GM12878 (cell line): ENCODE measurements at places on chromosomes 7 and 10.

DNA sequence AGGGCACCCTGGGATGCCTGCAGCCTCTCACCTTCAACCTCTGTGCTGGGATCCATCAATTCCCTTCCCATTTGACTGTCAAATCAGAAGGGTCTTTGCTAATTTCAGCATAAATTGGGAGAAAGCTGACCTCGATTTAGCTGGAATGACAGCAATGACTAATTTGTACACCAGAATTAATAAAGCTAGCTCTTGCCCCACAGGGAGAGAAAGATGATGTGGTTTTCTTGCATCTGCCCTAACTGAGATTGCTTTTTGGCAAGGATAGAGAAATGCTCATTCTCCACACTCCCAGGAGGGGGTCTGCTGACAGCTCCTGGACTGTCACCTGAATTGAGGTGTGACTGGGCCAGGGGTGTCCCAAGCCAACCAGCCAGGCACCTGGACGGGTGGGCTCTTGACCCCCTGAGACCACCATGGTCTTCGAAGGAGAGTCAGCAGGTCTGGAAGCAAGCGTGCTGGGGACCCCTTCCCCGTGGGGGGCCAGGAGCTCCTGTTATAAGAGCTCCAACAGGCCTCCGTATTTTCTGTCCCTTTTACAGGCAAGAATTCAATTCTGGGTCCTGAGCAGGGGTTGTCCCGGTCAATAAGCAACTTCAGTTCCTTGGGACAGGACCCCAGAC is 42.1 kb downstream of the RBM17 start:
- no peaks in the 10 kb centered on the region for H3K27me3 ChIP-seq
- H3K36me3 ChIP-seq, result no peaks in the 10 kb centered on the region
- no peak overlapping the region for H3K27ac ChIP-seq
- H3K4me3 ChIP-seq, result no peak overlapping the region
- H3K4me1 ChIP-seq, result peaks cover 34% of the 10 kb centered on the region

- H3K4me1 ChIP-seq, result no peaks in the 10 kb centered on the region
- H3K36me3 ChIP-seq, result no peaks in the 10 kb centered on the region
- no peak overlapping the region for H3K27ac ChIP-seq
- no peaks in the 10 kb centered on the region for H3K27me3 ChIP-seq
These were observed 40.5 kb upstream of the RABGEF1 start for GRCh38 chr7:66699998-66700397.

GRCh38 chr10:70052462-70053217 is at the start of gene MACROH2A2:
MACROH2A2 (plus strand) TSS chr10:70052846; CDS start chr10:70075659, 22,813 bp downstream.
- H3K27ac ChIP-seq, result no peak within 1 kb of the TSS
- no peaks in the 10 kb centered on the region for H3K4me1 ChIP-seq
- no peak within 1 kb of the TSS for H3K4me3 ChIP-seq

DNA sequence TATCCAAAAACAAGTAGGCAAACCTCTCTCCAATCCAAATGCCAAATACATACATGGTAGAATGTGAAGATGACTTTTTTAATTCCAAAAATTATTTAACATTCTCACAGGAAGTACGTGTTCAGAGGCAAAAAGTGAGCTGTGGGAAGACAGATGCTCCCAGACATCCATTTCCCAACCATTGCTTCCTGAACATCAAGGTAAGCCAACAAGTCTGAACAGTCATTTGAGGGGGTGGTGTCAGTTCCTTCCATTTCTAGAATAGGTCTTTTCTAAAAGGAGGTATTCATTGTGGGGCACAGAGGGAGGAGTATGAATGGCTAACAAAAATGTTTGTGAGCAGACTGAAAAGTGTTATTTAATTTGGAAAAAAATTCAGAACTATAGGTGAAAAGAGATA is 49.1 kb downstream of the OSBPL3 start:
- H3K4me3 ChIP-seq, result no peak overlapping the region
- H3K36me3 ChIP-seq, result no peaks in the 10 kb centered on the region
- no peaks in the 10 kb centered on the region for H3K27me3 ChIP-seq

DNA sequence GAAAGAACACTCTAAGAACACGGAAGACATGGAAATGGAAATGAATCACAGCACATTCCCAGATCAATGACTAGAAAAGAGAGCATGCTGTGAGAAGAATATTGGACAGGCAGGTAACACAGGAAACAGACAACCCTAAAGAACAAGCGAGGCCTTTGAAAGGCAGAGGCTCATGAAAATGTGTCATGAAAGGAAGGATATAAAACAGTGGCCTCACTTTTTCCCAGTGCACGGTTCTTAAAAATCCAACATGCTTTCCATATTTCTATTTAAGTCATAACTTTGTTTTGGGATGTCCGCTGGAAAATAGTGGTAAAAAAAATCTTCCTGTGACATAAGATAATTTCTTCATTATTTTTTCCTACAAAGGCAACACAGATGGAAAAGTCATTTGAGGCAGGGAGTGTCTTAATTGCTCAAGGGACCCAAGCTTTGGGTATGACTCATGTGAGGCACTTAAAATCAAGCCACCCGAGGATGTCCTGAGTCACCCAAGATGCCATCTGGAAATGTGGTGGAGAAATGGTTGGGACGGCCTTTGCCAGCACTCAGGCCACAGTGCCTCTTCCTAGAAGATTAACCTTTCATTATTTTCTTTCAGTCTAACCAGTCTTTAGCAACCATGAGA is 17.0 kb downstream of the ITIH5 start:
- no peak overlapping the region for H3K4me3 ChIP-seq
- H3K27me3 ChIP-seq, result no peaks in the 10 kb centered on the region; the same call in none of the 2 replicates
- H3K27ac ChIP-seq, result no peak overlapping the region
- no peaks in the 10 kb centered on the region for H3K36me3 ChIP-seq

DNA sequence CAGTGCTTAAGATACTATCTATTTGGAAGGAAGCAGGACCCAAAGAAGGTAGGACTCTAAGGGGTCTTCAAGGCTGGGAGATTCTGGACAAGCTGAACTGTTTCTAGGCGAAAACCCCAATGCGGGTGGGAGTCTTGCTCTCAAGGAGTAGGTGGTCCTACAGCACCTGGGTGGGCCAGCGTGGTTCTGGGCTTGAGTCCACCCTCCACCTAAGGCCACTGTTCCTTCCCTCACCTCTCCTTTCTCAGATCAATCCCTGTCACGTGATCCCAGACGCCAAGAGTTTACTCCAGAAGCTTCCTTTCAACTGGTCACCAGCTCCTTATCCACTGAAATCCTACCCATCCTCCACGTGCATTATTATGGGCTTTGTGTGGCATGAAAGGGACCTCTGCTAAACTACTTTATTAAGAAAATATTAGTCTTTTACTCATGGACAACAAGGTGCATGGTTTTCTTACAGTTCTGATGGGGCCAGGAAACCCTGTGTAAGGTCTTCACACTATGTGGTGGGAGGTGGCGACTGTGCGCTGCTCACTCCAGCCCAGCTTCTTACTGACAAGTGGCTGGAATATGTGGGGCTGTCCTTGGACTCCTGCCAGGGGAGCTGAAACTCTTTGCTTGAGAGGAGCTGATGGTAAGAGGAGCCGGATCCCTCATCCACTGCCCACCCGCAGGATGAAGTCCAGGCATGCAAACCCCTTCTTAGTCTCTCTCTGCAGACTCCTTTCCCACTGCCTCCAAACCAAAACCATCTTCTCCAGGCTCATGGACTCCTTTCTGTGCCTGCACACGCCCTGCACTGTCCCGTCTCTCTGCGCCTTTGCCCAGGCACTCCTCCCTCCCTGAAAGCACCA is 1.6 kb downstream of the ZNF746 start:
- peak overlapping the region; percentile 87 for H3K4me3 ChIP-seq
- peaks cover 14% of the 10 kb centered on the region for H3K4me1 ChIP-seq
- peaks cover 4% of the 10 kb centered on the region; the same call in 1 of the 2 replicates for H3K36me3 ChIP-seq
- no peaks in the 10 kb centered on the region for H3K27me3 ChIP-seq
- no peak for DNase-seq
- no peak overlapping the region for H3K27ac ChIP-seq

DNA sequence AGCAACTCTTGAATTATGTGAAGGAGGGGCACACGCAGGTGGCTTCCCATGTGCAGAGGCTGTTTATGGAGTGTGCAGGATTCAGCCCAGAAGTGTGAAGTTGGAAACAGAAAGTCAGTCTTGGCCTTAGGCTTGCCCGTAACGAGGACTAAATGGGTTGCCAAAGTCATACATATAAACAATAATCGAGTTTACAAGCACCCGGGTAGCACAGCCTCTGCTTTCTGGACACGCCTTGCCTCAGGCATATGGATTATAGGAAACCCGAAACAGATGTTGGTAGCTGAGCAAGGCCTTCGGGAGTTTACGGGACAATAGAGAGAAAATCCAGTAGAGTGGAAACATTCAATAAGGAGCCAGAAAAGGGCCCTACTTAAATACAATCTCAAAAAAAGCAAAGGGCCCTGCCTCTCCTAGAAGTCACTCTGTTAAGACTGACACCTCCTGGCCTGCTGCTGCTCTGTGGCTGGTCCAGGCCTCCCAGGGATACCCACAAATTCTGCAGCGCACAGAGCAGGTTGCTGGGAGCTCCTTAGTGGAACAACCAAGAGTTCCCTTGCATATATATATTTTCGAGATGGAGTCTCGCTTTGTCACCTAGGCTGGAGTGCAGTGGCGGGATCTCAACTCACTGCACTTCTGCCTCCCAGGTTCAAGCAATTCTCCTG is 48.5 kb downstream of the SMKR1 start:
- H3K27ac ChIP-seq, result no peak overlapping the region
- no peaks in the 10 kb centered on the region for H3K36me3 ChIP-seq
- no peaks in the 10 kb centered on the region for H3K4me1 ChIP-seq
- DNase-seq, result no peak
- H3K27me3 ChIP-seq, result peaks cover 1% of the 10 kb centered on the region; the same call in 1 of the 2 replicates

- no peak for DNase-seq
- no peak overlapping the region for H3K4me3 ChIP-seq
- H3K4me1 ChIP-seq, result peaks cover 4% of the 10 kb centered on the region
- H3K36me3 ChIP-seq, result no peaks in the 10 kb centered on the region
These were observed 7.3 kb upstream of the ASB4 start for GRCh38 chr7:95478272-95479037.

DNA sequence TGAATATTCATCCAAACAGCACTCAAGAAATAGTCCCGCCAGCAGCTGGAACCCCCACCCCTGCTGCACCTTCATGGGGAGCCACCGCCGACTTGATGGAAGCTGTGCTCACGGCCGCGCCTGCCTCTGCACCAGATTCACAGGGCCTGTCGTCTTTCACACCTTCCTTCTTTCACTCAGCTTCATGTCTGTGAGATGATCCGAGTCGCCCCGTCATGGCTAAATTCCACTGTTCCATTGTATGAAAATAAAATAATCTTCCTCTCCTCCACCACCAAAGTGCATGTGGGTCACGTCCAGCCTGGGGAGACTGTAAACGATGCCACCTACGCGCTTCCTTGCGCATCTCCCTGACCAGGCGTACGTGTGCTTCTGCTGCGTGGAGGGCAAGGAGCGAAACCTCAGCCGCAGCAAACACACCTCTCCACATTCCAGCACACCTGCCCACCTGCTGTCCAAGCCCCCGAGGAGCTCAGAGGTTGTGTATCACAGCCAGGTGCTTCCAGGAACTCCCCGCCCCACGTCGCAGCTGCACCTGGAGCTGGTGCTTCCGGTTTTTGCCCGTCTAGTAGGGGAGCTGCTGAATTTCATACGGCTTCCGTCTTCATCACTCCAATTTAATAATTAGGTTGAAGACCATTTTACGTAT is 137.0 kb downstream of the PTPRN2 start:
- DNase-seq, result no peak
- no peaks in the 10 kb centered on the region for H3K36me3 ChIP-seq
- no peak overlapping the region for H3K4me3 ChIP-seq
- no peaks in the 10 kb centered on the region for H3K4me1 ChIP-seq
- H3K27me3 ChIP-seq, result no peaks in the 10 kb centered on the region
- H3K27ac ChIP-seq, result no peak overlapping the region

DNA sequence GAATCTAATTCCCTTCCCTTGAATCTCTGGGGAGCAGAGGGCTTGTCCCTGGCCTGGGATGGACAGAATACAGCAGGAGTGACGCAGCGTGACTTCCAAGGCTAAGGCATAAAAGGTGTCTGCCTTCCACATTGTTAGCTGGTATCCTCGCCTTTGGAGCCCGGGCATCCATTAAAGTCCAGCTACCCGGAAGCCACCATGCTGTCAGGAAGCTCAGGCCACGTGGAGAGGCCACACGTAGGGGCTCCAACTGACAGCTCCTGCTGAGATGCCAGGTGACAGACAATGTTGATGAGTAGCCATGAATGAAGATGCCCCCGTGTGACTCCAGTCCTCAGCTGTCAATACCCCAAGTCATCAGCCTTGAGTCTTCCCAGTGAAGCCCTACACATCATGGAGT is 99.9 kb downstream of the OAT start:
- no peak overlapping the region for H3K27ac ChIP-seq
- H3K4me1 ChIP-seq, result no peaks in the 10 kb centered on the region

GRCh38 chr7:147240468-147240867 is 1123.9 kb downstream of the CNTNAP2 start:
- H3K4me1 ChIP-seq, result no peaks in the 10 kb centered on the region
- H3K36me3 ChIP-seq, result no peaks in the 10 kb centered on the region
- no peak overlapping the region for H3K4me3 ChIP-seq
- no peaks in the 10 kb centered on the region for H3K27me3 ChIP-seq
- DNase-seq, result no peak

- no peaks in the 10 kb centered on the region for H3K27me3 ChIP-seq
- H3K27ac ChIP-seq, result no peak overlapping the region
- no peak overlapping the region for H3K4me3 ChIP-seq
- no peak for DNase-seq
- H3K4me1 ChIP-seq, result no peaks in the 10 kb centered on the region
- no peaks in the 10 kb centered on the region for H3K36me3 ChIP-seq
These were observed 171.3 kb downstream of the DNAJC1 start for GRCh38 chr10:21831986-21832820.

GRCh38 chr7:35508623-35509400 is 186.1 kb downstream of the HERPUD2 start:
- H3K4me3 ChIP-seq, result no peak overlapping the region
- H3K27me3 ChIP-seq, result no peaks in the 10 kb centered on the region; the same call in 1 of the 2 replicates
- H3K27ac ChIP-seq, result no peak overlapping the region
- H3K4me1 ChIP-seq, result no peaks in the 10 kb centered on the region

DNA sequence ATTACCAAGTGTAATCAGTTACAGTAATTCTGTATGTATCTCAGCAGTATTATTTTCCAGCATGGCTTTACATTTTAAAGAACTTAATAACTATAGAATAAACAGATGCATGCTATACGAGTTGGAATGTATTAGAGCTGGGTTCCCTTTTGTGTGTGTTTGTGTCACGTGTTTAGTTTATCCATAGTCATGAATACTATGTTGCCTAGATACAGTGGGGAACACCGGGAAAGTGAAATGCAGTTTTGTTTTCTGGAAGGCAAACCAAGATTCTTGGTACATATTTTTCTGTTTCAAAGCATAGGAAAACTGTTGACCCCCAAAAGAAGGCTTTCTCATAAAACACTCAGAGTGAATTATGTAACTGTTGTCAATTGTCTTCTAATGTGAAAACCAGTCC is 119.0 kb downstream of the FANK1 start:
- H3K27ac ChIP-seq, result no peak overlapping the region
- H3K27me3 ChIP-seq, result no peaks in the 10 kb centered on the region
- no peaks in the 10 kb centered on the region; the same call in 1 of the 2 replicates for H3K4me1 ChIP-seq
- no peaks in the 10 kb centered on the region for H3K36me3 ChIP-seq
- H3K4me3 ChIP-seq, result no peak overlapping the region

GRCh38 chr7:74542558-74543117 is 88.9 kb downstream of the GTF2IRD1 start:
- DNase-seq, result no peak
- H3K4me3 ChIP-seq, result no peak overlapping the region
- no peaks in the 10 kb centered on the region for H3K36me3 ChIP-seq
